ENCODE measurements at places on chromosomes 5 and 9.
A peak's percentile ranks its signal among the peaks of the same experiment; 100 is the strongest.

DNA sequence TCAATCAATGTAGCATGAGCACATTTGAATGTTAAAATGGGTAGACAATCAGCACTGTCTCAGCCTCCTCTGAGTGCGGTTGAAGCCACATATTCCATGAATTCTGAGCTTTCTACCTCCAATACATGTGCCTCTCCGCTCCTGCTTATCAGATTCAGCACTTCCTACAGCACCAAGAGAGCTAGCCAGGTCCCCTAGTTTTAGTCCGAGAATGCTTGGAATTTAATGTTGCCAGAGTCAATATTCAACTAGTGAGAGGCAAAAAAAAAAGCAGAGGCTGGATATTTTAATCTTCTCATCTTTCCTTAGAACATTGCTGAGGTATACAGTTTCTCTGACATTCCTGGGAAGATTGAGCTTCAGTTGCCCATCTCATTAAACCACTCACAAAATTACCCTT is 1979.1 kb upstream of the CDH9 start:
- DNase-seq: no peak

DNA sequence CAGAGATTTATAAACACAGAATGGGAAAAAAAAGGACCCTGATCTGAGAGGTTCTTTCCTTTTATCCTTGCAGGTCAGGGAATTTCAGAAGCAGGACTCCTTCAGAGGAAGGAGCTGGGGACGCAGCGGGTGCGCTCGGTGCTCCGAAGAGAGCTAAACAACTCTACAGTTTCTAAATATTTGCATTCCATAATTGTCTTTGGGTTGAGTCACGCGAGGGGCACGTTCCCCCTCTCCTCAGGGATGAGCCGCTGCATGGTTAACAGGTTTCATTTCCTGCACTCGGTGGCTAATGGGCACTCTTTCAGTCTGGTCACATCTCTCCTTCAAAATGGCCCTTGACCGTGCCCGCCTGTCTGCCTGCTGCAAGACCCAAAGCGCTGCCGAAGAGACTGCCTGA is 165.0 kb upstream of the HMHB1 start:
- no peak for DNase-seq

- no peak for DNase-seq
These were observed 546.0 kb upstream of the RORB start for GRCh38 chr9:73951147-73951546.

DNA sequence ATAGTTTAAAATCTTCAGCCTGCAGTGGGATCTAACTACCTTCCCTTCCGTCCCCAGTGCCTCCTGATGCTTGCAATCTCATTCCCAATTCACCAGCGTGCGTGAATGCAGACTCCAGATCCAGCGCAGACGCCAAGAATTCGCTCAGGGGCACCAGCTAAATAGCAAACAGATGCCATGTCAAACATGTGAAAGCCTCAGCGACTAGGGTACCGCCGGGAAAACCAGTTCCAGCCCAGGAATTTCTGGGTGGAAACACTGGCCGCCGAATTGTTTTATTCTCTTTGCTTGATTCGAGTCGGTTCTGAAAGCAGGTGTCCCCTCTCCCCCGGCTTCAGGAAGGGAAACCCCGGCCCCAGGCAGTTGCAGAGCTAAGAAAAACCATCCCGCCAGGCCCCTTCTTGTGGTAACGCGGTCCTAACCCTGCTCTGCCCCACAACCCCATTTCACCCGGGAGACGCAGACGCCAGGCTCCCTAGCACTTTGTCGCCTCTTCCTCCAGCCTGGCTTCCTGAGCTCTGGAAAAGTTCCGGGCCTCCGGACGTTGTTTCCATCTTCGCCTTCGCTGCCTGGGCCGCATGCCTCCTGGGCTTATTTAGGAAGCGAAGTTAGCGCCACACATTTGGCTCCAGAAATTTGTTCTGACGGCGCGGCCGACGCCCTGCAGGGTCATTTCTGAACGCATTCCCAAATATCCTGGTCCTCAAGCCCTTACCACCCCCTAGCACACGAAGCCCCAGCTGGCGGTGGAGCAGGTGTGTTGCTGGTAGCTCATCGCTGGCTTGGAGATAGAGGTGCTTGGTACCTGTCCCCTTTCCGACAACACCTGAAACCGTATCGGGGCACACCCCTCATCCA is 665 bp upstream of the LVRN start:
- DNase-seq: peak; percentile 72

GRCh38 chr5:135584918-135585317 is 6.1 kb upstream of the CXCL14 start:
- no peak for DNase-seq

DNA sequence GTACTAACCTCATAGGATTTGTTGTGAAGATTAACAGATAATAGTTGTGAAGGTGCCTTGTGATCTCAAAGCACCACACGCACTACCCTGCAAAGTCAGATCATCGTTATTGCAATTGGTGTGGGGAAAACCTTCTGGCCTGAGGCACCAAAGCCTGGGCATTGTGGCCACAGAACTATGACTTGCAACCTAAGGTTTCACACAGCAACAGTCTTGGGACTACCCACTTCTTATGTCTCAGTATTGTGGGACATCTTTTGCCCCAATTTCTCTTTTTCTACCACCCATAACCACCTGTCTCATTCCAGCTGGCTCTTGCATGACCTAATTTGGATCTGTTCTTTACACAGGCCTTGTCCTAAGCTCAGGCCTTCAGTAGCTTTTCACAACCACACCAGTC is 247.8 kb upstream of the NR4A3 start:
- DNase-seq: no peak

DNA sequence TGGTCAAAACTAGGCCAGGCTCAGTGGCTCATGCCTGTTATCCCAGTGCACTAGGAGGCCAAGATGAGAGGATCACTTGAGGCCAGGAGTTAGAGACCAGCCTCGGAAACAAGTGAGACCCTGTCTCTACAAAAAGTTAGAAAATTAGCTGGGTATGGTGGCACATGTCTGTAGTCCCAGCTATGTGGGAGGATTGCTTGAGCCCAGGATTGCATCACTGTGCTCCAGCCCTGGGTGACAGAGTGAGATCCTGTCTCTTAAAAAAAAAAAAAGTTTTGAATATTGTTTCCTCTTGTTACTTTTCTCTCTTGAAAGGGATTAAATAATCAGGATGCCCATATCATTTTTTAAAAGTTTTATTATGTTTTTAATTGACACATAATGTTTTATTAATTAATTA is 7.6 kb downstream of the ARHGEF37 start:
- DNase-seq: no peak

GRCh38 chr5:174601946-174602345 is 122.4 kb upstream of the MSX2 start:
- no peak for DNase-seq

DNA sequence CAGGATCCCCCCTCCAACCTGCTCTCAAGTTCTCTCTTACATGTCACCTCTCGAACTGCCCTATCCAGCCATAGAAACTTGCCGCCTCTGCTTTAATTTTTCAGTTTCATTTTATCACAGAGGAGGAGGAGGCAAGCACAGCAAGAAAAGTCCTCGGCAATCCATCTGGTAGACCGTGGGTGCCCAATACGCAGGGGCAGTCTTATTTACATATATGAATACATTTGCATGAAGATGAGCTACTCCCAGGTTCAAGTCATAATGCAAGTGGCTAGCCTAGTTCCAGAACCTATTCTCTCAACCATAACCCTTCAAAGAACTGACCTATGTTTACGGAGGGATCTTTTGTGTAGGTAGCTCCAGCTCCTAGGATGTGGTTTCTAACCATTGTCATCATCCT is 223.2 kb upstream of the PANK3 start:
- DNase-seq: no peak

- DNase-seq: peak; percentile 65
These were observed 102.2 kb upstream of the DAB2 start for GRCh38 chr5:39526914-39527477.

DNA sequence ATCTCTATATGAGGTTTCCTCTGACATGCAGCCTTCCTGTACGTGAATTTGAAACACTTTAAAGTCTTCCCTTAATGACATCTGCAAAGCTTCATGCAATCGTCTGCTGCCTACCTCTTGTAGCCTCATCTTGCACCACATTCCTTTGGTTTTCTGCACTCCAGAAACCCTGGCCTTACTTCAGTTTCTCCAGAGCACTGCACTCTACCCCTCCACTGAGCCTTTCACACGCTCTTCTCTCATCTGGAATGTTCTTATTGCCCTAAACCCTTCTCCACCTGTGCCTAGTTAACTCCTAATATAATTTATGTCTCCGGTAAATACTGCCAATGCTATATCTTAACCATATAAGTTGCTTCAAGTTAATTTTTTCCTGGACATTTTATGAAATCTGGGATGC is 168.8 kb upstream of the SLC27A6 start:
- DNase-seq: no peak

- no peak for DNase-seq
These were observed 66.9 kb downstream of the RFX3 start for GRCh38 chr9:3458806-3459475.

GRCh38 chr5:161036296-161036695 is 184.3 kb upstream of the ATP10B start:
- DNase-seq: no peak

GRCh38 chr9:137679695-137680305 is 61.0 kb downstream of the EHMT1 start:
- DNase-seq: no peak

DNA sequence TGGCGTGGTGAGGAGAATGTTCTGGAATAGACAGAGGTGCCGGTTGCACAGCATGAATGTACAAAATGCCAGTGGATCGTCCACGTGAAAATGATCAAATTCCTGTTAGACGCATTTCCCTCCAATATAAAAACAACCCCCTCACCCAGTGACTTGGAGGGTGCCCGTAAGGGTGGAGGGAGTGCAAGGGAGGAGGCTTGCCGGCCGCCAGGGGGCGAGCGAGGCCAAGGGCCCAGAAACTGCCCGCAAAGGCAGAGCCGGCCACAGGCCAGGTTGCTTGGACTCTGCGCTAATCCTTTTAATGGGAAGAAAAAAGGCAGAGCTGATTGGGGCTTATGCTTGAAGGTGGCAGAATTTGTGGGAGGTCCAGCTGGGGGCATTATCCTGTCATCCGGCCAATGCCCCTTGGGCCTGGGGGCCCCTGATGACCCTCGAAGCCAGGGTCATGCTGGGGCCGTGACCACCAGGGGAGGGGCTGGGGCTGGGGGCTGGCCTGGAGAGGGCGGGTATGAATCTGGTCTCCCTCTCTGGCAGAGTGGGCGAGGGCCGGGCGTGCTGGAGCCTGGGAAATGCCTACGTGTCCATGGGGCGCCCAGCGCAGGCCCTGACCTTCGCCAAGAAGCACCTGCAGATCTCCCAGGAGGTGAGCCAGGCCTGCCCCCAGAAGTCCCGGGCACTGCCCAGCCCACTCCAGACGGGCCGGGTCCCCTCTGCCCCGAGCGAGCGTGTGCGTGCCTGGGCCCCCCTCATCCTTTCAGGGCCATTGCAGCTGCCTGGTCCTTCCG is 12.0 kb downstream of the GPSM1 start:
- DNase-seq: no peak

DNA sequence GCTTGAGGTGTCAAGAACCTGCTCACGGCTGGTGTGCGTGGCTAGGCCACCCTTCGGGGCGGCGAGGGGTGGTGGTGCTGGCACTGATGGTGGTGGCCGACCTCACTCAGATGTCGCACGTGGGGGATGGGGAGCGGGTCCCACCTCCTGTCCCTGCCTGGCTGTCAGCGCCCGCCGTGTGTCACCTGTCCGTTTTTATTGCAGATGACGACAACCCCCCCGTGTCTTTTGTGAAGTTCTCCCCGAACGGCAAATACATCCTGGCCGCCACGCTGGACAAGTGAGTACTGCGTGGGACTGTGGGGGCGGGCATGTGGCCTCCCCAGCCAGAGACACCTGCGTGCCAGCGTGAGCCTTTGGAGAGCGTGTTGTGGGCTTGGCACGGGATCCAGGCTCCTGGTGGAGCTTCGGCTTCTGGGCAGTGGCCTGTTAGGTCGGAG is 10.1 kb downstream of the RNU6ATAC start:
- DNase-seq: no peak

- DNase-seq: no peak
These were observed 825.0 kb downstream of the TLR4 start for GRCh38 chr9:118529210-118529609.

GRCh38 chr9:95510709-95511615 is 5.8 kb downstream of the PTCH1 start:
- no peak for DNase-seq

DNA sequence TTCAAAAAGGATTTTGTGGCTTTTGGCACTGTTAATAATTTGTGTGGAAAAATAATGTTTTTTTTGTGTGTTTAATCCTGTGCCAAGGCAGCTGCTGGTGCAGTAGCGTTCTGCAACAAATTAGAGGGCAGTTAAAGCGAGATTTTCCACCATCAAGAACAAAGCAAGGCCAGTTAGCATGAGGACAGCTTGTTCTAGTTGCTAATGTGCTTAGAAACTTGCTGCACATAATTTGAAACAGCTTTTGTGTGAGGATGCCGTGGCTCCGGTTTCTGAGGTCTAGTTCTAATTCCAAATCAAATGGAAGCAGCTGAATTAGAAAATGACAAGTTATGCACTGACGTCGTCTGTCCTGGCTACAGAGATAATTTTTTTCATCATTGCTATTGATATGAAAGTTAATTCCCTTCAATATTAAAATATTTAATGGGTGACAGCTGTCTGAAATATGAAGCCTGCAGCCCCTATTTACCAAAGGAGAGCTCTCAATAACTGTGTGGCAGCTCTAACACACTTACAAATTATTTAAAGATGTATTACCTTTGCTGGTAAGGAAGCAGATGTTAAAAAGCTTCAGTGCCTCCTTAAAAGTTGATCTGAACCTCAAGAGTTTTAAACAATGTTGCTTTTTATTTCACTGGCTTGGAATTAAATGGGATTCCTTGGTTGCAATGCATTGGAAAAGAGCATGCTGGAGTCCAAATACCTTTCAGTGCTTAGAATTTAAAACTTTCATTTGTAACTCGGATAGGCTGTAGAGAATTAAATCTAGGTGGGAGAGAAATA is 128.6 kb downstream of the SPATA31D1 start:
- DNase-seq: no peak

GRCh38 chr5:32578764-32579163 is 6.6 kb upstream of the SUB1 start:
- no peak for DNase-seq

DNA sequence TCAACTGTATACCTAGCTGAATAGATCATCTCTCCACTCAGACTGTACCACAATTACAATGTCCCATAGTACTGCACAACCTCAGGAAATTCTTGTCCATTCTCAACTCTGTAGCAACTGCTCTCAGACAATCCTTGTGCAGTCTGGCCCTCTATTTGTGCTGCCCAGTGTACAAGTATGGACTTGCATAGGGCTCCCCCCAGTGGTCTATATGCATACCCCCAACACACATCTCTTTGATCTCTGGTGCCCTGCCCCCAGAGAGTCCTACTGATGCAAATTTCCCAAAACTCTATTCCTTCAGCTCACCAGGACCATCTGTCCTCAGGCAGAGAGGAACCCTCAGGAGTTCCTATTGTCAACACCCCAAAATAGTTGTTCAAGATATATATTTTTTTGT is 205.3 kb downstream of the SLCO4C1 start:
- no peak for DNase-seq

GRCh38 chr9:77648234-77649108 is at the start of gene GNA14:
Gene GNA14, minus strand, starts transcription at chr9:77648322. Its CDS starts 529 bp downstream, at chr9:77647793.
- no peak for DNase-seq

GRCh38 chr5:15283076-15283475 is 216.9 kb upstream of the FBXL7 start:
- DNase-seq: no peak

Measured in SK-N-MC (cell line).